ENCODE measurements at places on chromosomes 7 and 10. TPM values are rescaled to one million over a fixed set of nuclear protein-coding genes. Genes with fewer than 3 reads are reported as not detected.

Gene NODAL
- total RNA-seq: 0.49 TPM

Gene PIP
- not detected for total RNA-seq

Gene MRLN
- not detected for total RNA-seq

Gene RSPH10B
- not detected for total RNA-seq

Gene OR6V1
- total RNA-seq: not detected

Gene PPP1R17
- not detected for total RNA-seq

Gene CALHM3
- total RNA-seq: not detected

DNA sequence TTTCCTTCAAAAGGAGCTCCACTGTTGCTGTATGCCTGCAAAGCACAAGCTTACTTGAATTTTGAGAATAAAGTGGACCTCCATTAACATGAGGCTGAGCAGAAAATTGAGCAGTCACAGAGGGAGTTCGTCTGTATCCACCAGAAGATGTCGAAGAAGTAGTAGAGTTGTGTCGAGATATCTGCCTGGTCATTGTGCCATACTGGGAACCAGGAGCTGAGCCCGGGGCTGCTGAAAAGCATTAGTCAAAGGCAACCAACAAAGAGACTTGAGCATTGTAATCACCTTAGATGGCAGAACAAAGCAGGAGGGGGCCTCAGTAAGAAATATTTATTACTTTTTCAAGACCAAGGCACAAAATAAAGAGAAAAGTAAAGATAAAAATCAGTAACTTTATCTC is 61.5 kb downstream of the PDSS1 start:
- H3K4me1 ChIP-seq: peaks cover 4% of the 10 kb centered on the region
- H3K36me3 ChIP-seq: peaks cover 11% of the 10 kb centered on the region
- no peak overlapping the region for H3K4me3 ChIP-seq
- no peak overlapping the region for H3K27ac ChIP-seq
- no peak for DNase-seq
- H3K27me3 ChIP-seq: no peaks in the 10 kb centered on the region

GRCh38 chr7:26329520-26330255 is 38.0 kb downstream of the SNX10 start:
- H3K4me3 ChIP-seq: no peak overlapping the region
- no peaks in the 10 kb centered on the region for H3K36me3 ChIP-seq
- no peaks in the 10 kb centered on the region for H3K4me1 ChIP-seq
- H3K27ac ChIP-seq: no peak overlapping the region
- no peak for DNase-seq
- H3K27me3 ChIP-seq: peaks cover 4% of the 10 kb centered on the region

GRCh38 chr7:143222782-143223181 is 945 bp downstream of the TAS2R40 start:
- H3K36me3 ChIP-seq: peaks cover 2% of the 10 kb centered on the region
- peaks cover 5% of the 10 kb centered on the region for H3K4me1 ChIP-seq
- peaks cover 22% of the 10 kb centered on the region for H3K27me3 ChIP-seq
- H3K27ac ChIP-seq: no peak overlapping the region

- H3K4me3 ChIP-seq: no peak overlapping the region
- no peak overlapping the region for H3K27ac ChIP-seq
- DNase-seq: no peak
- no peaks in the 10 kb centered on the region for H3K27me3 ChIP-seq
- no peaks in the 10 kb centered on the region for H3K36me3 ChIP-seq
Observed at GRCh38 chr7:42159130-42159529, 77.9 kb downstream of the GLI3 start.

DNA sequence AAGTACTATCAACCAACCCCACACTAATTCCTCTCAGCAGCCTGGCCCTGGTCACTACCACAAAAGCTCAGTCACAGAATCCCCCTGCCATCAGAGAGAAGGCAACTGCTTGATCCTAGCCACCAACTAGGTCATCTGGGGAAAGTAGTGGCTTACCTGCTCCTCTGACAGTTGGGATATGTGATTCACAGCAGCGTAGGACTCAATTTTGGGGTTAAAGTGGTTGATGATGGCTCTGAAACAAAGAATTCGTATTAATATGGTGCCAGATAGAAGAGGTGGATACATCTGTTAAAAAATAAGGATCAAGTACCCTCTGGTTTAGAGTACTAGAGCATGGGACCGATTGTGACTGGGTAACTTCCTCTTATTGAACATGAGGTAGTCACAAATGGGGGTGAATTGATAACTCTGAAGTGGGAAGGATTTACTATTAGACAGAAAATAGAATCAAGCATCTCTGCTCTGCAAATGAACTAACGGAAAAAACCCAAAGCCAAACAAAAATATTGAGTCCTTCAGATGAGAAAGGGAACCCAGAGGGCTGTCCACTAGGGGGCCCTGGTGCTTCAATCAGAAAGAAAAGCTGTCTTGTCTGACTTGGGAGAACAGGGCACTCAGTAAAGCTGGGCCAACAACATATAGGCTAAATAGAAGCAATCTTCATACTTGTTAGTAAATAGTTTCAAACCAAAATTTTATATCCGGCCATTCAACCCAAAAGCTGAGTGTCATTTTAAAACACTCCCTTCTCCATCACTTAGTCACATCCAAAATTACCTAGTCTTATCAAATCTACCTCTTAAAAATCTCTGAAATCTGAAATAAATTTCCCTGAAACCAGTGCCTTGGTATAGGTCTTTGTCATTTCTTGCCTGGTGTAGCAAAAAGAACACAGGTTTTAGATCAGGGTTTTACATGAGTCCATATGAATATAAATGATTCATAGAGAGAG is 45.9 kb upstream of the KCNIP2 start:
- H3K27ac ChIP-seq: no peak overlapping the region
- H3K27me3 ChIP-seq: no peaks in the 10 kb centered on the region
- no peak overlapping the region for H3K4me3 ChIP-seq
- no peak for DNase-seq
- H3K4me1 ChIP-seq: peaks cover 3% of the 10 kb centered on the region

GRCh38 chr7:12703881-12704280 is 16.4 kb downstream of the ARL4A start:
- peaks cover 20% of the 10 kb centered on the region for H3K4me1 ChIP-seq
- H3K27ac ChIP-seq: no peak overlapping the region
- no peak overlapping the region for H3K4me3 ChIP-seq
- H3K36me3 ChIP-seq: peaks cover 5% of the 10 kb centered on the region
- H3K27me3 ChIP-seq: no peaks in the 10 kb centered on the region

DNA sequence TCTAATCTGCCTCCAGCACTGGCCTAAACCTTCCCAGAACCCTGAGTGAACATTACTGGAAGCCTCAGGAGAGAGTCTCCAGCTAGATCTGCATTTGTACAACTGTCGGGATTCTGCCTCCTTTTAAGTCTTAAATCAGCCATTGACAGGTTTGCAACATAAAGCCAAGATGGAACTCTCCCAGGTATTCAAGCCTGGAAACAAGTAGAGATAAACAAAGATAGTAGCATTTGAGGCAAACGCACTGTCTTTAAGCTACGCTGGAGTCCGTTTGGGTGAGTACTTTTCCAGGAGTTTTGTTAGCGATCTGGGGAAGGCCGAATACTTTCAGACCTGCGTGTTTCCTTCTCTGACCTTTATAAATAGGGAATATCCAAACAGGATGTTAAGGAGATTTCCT is 317.2 kb upstream of the FZD8 start:
- H3K4me1 ChIP-seq: peaks cover 50% of the 10 kb centered on the region
- H3K27ac ChIP-seq: no peak overlapping the region
- no peaks in the 10 kb centered on the region for H3K36me3 ChIP-seq

- peak overlapping the region; percentile 54 for H3K27ac ChIP-seq
- peaks cover 4% of the 10 kb centered on the region for H3K36me3 ChIP-seq
- peaks cover 77% of the 10 kb centered on the region for H3K4me1 ChIP-seq
Observed at GRCh38 chr10:112989826-112990225, 39.8 kb downstream of the TCF7L2 start.

DNA sequence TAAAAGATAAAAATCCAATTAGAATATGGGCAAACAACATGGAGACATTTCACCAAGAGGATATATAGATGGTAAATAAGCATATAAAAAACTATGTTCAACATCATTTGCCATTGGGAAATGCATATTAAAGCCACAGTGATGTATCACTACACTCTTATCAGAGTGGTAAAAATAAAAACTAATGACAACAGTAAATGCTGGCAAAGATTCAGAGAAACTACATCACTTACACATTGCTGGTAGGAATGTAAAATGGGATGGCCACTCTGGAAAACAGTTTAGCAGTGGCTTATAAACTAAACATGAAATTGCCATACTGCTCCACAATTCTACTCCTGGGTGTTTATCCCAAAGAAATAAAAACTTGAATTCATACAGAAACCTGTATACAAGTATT is 59.2 kb downstream of the CROT start:
- H3K4me1 ChIP-seq: no peaks in the 10 kb centered on the region
- no peaks in the 10 kb centered on the region for H3K36me3 ChIP-seq
- H3K27ac ChIP-seq: no peak overlapping the region

DNA sequence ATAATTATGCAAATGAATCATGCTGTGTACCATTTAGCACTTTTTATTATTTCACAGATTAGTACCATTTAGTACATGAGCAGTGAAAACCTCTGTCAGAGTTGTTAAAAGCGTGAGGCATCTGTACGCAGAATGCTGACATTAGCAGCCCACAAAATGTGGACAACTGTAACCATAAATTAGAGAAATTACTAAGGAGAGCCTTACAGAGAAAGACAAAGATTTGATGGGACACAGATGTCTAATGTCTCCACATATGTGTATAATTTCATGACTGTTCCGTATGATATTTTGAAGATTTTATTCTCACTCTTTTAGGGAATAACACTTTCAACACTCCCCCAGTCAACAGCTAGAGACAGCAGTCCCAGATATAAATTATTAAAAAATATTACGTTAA is 414.0 kb upstream of the ANKRD30A start:
- H3K36me3 ChIP-seq: no peaks in the 10 kb centered on the region
- DNase-seq: no peak
- H3K4me1 ChIP-seq: no peaks in the 10 kb centered on the region

DNA sequence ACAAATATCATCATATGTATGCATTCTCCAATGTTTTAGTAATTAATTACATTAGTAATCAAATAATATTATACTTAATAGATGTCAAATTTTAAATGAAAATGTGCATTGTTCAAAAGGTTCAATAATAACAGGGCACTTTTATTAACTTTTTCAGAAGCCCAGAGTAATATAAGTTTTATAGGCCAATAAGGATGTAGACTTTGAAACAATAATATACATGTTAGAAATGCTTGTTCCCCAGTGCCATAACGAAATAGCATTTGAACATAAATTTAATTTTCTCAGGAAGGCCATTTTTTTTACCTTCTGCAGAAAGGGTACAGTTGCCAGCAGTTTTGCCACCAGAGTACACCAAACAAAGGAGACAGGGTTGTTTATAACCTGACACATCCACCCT is 1133.9 kb upstream of the LRRTM3 start:
- no peak overlapping the region for H3K4me3 ChIP-seq
- no peak for DNase-seq
- no peaks in the 10 kb centered on the region for H3K36me3 ChIP-seq
- H3K27me3 ChIP-seq: no peaks in the 10 kb centered on the region
- H3K4me1 ChIP-seq: peaks cover 18% of the 10 kb centered on the region

GRCh38 chr7:102223184-102223583 is 63.5 kb upstream of the SH2B2 start:
- H3K4me3 ChIP-seq: no peak overlapping the region
- H3K27me3 ChIP-seq: no peaks in the 10 kb centered on the region
- no peak for DNase-seq
- H3K4me1 ChIP-seq: peaks cover 35% of the 10 kb centered on the region

DNA sequence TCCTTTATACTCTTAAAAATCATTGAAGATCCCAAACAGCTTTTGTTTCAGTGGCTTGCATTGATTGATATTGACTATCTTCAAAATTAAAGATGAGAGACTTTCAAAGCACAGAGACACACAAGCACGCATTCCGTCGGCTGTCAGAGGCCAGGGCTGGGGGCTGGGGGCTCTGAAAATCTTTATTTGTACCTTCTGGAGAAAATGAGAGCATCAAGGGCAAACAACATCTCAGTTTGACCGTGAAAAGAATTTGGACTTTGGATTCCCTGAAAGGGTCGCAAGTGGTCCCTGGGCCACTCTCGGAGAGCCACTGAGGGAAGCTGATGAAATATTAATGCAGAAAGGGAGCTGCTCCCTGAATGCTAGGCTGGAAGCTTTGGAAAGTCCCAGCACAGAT is 96.4 kb downstream of the CHST15 start:
- H3K4me3 ChIP-seq: no peak overlapping the region
- peak; percentile 4 for DNase-seq
- H3K27ac ChIP-seq: peak overlapping the region; percentile 96

DNA sequence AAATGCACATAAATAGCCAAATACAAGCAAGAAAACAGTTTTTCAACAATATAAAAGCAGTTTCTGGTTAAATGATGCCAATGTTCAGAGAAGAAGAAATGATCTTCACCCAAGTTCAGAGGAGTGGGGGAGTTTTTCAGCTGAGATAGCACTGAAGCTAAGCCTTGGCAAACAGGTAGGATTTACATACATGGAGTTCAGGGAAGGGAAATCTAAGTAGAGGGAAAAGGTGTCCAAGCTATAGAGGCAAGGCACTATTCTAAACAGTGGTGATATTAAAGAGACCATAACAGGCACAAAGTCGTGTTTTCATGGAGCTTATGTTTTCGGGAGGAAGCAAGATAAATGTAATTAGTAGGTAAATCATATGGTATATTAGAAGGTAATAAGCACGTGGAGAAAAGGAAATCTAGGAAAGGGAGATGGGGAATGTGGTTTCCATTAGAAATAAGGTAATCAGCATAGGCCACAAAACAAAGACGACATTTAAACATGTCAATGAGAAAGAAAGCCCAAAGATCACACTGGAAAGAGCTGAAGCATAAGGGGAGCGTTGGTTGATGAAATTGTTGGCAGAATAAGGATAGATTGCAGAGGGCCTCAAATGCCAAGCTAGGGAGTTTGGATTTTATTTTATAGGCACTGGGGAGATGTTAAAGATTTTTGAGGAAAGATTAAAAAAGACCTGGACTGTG is 704.3 kb downstream of the MAGI2 start:
- no peaks in the 10 kb centered on the region for H3K4me1 ChIP-seq
- no peak overlapping the region for H3K27ac ChIP-seq
- no peak overlapping the region for H3K4me3 ChIP-seq
- peaks cover 2% of the 10 kb centered on the region for H3K27me3 ChIP-seq

DNA sequence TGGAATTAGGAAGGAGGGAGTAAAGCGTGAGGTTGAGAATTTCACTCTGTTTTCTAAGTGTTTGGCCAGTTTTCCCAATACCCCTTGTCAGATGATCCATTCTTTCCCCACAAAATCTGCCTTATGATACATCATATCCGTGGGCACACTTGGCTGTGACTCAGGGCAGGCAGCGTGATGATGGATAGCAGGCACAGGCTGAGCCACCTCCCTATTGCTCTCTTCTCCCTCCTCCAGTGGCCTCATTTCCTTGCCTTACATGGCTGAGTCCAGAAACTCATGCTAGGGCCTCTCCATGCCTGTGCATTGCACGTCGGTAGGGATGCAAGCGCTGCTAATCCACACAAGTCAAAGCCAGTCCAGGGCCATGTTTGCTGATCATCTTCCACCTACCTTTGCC is 128.3 kb downstream of the AMPH start:
- H3K36me3 ChIP-seq: no peaks in the 10 kb centered on the region
- DNase-seq: no peak
- H3K27me3 ChIP-seq: no peaks in the 10 kb centered on the region
- H3K4me1 ChIP-seq: peaks cover 11% of the 10 kb centered on the region

- no peak overlapping the region for H3K4me3 ChIP-seq
- DNase-seq: no peak
- peaks cover 13% of the 10 kb centered on the region for H3K27me3 ChIP-seq
- no peak overlapping the region for H3K27ac ChIP-seq
Observed at GRCh38 chr10:84054743-84055142, 84.6 kb upstream of the GHITM start.

- H3K27ac ChIP-seq: no peak overlapping the region
- H3K36me3 ChIP-seq: no peaks in the 10 kb centered on the region
- no peaks in the 10 kb centered on the region for H3K4me1 ChIP-seq
- H3K27me3 ChIP-seq: peaks cover 9% of the 10 kb centered on the region
- H3K4me3 ChIP-seq: no peak overlapping the region
Observed at GRCh38 chr7:49324707-49325106, 400.4 kb downstream of the CDC14C start.
